NCI-H345 (cell line): ENCODE measurements at places on chromosomes 4 and X.

DNA sequence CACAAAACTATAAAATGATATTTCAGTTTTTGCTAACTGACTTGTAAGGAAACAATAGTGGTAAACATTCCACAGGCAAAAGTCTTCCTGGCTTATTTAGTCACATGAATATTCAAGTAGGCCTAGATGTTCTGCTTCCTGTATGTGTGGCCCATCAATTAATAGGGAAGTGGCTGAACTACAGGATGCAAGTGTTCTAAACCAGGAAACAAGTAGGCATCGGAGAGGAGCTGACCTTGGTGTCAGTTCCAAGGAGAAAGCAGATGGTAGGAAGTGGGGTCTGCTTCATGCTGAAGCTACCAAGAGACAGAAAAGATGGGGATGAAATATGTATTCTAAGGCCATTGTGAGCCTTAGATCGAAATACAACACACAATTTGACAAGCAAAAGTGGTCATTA lies 149.7 kb downstream of the ANTXR2 start:
- DNase-seq = no peak

DNA sequence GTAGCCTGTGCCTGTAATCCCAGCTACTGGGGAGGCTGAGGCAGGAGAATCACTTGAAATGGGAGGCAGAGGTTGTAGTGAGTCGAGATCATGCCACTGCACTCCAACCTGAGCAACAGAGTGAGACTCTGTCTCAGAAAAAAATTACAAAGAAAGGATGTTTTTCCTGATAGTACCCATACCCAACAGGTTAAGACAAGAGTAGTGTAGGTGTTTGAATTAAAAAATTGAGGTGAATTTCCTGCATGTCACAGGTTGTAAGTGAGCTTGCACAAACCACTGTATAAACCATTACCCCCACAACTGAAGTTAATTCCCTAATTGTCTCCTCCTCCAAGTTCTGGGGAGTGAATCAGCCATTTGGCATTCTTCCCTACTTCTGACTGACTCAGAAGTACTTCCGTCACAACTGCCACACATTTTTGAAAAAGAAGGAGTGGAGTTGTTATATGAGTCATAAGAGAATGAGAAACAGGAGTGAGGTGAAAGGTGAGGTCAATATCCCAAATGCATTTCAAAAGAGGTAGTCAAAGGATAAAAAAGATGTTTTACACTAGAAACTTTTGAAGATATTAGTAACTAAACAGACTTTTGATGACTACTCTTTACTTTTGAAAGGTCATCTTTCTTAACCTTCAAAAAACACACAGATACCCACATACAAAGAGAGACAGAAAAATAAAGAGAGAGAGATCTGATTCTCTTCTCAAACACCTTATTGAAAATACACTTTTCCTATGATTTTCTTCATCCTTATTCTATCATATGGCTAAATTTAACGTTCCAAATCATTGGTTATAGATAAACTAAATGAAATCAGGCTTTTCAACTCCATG lies 134.5 kb downstream of the BTC start:
- DNase-seq = no peak

- no peak for DNase-seq
Observed at GRCh38 chr4:163107754-163108153, 58.9 kb downstream of the NAF1 start.

- DNase-seq = no peak
Observed at GRCh38 chr4:96835991-96836390, 996.1 kb downstream of the PDHA2 start.

- no peak for DNase-seq
Observed at GRCh38 chrX:149845385-149845784, 35.6 kb upstream of the MAGEA8 start.

- no peak for DNase-seq
Observed at GRCh38 chr4:6097581-6097980, 79.3 kb upstream of the C4orf50 start.

DNA sequence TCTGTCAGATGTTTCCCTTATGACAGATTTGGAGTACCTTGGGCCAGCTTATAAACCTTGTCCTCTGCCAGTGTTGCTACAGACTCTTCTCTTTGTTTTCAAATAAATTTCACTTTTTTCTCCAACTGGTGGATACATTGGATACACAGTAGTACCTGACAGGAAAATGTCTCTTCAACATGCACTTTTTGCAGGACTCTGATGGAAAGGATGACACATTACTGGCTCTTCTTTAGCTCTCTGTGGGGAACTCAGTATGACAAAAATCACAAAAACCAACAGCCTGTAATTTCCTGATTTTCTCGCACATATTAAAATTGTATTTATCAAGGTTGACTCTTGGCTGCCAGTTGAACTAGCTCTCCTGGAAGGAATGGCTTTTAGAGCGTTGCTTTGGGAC lies 61.3 kb upstream of the GIMD1 start:
- no peak for DNase-seq

GRCh38 chrX:78653118-78653822 lies 5.9 kb downstream of the RTL3 start:
- DNase-seq = no peak

DNA sequence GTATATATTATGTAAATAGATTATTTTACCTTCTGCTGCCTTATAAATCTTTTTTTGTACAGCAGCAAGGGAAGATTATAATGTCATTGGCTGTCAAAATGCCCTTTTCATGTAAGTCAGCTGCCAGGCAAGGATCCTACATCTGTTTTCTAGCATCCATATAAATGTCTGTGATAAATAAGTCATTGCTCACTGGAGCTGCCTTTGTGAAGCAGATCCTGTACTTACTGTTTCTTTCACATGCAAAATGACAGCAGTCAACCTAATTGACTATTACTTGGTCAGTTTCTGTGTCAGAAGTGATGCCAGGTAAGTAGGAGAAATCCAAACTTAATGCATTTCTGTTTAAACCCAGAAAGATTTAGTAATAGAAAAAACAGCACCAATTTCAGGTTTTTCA lies 620.7 kb downstream of the RPA4 start:
- DNase-seq = no peak

DNA sequence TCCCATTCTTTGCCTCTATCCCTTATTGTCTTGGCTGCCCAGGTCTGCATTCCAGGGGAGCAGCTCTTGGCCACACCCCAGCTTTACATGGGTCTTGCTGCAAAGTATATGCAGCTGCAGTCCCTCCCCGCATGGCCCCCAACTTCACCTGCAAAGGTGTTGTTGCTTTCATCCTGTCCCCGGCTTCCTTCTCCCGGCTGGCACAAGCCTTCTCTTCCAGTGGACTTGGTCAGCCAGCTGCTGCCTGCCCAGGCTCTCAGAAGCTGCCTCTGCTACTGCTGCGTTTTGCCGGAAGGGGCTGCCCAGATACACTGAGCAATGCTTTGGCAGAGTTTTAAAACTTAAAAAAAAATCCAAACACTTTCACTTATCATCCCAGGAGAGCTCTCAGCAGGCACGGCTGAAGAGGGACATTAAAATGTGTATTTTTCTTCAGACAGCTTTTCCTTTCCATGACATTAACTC lies 121.2 kb upstream of the PDLIM3 start:
- no peak for DNase-seq

- no peak for DNase-seq
Observed at GRCh38 chrX:128816919-128817318, 706.4 kb downstream of the SMARCA1 start.
